ENCODE measurements at places on chromosomes 12 and 14. TPM values are rescaled to one million over a fixed set of nuclear protein-coding genes. Genes with fewer than 3 reads are reported as not detected.

DNA sequence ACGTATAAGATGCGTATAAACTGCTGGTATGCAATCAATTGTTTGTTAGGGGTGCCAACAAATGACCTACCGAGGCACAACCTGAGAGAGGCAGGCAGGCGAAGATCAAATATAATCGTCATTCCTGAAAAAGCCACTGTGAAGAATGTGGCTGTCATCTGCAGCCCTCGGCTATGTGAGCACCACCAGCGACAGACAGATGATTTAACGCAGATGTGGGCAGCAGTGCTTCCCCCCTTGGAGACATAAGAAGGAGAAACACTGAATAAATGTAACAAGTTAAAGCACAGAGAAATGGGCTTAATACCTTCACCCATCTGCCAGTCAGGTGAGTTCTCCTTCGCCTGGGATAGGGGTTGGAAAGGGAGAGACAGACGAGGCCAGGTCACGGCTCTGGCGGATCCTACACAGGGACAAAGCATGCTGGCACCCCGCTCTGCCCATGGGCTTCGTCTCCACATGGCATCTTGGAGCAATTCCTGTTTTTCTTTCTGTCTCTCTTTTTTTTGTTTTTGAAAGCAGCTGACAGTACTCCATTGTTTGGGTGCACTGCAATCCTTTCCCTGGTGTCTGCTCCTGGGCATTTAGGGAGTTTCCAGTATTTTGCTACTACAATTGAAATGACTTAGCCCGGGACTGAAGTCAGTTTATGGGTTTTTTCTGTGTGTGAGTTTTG is 28.1 kb downstream of the TNFAIP2 start:
- no peak for DNase-seq

The TAS2R50 gene
- polyA plus RNA-seq: 0.20 TPM

The CNPY2 gene
- polyA plus RNA-seq: 126 TPM

The AKAP6 gene
- polyA plus RNA-seq: 5.7 TPM

The TBX3 gene
- polyA plus RNA-seq: 106 TPM

The RFLNA gene
- 3.1 TPM for polyA plus RNA-seq
